ENCODE measurements at places on chromosomes 6 and 20.

DNA sequence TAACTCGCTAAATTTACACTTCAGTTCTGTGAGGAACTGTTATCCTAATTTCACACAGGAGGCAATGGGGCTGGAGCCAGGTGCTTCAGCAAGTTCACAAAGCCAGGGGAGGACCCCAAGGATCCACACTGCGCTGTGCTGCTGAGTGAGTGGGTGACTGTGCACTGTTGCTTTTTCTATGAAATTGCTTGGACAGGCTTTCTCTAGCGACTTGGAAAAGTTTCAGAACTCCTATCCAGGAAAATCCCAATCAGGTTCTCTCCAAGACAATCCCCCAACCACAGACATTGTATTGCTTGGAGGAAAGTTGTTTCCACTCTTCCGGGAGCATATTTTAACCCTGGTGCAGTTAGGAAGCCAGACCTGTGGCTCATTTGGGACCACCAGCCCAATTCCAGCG lies 175.9 kb upstream of the CST7 start:
- DNase-seq = no peak

- DNase-seq = peak; percentile 54
Observed at GRCh38 chr6:90080876-90081481, 186.7 kb downstream of the GJA10 start.

DNA sequence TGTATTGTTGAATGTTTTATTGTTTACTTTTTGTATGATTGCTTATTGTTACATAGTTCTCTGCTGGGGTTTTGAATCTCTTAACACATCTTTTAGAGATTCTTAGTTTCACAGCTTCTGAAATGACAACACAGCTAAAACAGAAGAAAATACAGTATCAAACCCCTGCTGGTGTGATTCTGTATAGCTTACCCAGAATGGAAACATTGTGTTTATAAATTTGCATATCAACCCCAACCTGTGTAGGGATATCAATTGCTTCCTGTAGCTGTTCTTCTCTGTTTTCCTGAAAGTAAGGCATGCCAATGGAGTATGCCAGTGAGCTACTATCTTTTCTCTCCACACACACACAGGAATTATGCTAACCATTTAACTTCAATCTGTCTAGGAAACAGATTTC lies 64.3 kb upstream of the ID4 start:
- DNase-seq = no peak

DNA sequence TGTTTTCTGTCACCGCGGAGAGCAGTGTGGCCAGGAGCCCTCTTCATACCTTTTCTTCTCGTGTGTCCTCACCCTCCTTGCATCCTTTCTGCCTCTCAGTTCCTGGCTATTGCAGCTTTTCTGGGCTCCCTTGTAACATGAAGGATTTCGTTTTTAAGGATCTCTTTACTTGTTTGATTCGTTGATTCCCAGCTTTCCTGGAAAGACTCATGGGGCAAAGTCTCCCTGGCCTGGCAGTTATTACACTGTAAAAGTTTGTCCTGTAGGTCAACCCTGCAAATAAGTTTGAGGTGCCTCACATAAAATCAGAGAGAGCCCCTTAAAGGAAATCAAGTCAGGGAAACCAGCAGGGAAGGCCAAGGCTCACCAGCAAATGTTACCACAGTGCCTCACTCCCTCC lies 70.1 kb downstream of the ISM1 start:
- no peak for DNase-seq

DNA sequence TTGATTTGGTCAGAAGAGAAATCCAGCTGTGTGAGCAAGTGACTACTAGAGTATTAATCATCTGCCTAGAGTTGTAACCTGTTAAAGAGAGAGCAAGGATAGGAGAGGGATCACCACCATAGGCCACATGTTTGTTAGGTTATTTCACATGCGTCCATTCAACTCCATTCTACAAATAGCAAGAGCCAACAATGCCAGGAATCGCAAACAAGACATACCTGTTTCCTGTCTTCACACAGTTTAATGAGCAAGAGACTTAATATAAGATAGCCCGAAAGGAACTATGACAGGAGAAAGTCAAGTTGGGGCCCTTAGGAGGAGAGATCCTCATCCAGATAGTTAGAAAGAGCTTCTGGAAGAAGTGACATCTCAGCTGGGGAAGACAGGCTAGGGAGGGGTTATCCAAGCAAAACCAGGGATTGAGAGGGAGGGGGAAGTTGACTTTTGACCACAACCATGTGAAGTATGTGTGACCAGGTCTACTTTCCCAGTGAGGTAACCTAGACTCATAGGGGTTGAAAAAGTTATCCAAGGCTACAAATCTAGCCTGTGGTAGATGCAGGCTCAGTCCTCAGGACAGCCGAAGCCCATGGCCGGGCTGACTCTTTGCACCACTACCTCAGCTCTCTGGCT lies 147.4 kb downstream of the ALDH8A1 start:
- DNase-seq = no peak

DNA sequence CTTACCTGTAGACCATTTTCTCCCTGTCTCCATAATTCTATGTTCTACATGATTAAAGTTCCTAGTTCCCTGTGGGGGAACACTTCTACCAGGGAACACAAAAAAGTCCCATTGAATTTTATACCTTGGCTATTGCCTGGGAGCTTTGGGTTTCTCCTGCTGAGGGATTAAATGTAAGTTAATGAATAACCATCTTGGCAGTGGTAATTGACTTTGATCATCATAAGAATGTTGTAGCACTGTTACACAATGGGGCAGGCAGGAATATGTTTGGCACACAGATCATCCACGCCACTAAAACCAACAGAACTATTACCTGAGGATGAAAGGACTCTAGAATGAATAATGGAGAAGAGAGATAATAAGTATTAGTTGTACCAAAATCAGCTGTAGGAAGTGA lies 1106.2 kb upstream of the GJE1 start:
- no peak for DNase-seq

GRCh38 chr20:23165307-23165750 lies 79.2 kb upstream of the CD93 start:
- DNase-seq = no peak

DNA sequence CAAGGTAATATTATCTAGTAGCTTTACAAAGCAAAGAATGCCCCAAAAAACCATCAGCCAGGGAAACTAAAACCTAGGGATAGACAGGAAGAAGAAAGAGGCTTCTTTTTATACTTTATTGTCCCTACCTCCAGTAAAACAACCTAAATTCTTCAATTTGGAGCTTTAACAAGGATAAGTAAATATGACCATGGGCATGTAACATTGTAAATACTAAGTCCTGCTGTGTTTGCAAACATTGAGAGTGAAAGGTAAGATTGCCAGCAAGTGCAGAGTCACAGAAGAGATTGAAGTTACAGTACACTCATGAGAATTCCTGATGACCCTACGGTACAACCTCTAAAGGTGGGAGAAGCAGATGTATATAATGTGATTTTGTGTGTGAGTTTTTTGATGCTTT lies 117.2 kb downstream of the FOXO3 start:
- DNase-seq = no peak

DNA sequence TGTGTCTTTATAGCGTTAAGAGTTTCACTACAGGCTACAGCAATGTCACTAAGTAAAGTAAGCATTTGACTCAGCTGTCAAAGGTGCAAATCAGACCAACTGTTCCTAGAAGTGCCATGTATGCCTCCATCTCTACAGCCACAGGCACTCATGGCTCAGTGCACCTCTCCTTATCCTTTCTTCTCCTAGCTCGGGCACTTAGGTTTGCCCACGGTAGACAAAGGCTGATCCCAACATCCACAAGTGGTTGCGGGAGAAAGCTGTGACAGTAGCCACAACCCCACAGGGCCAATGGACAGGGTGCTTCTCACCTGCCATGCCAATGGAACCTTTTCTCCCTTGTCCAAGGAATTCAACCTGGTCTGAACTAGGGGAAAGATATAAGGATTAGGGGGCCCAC lies 228.5 kb upstream of the EXOC2 start:
- no peak for DNase-seq

- DNase-seq = no peak
Observed at GRCh38 chr20:33250666-33251065, 14.9 kb downstream of the BPIFA1 start.

DNA sequence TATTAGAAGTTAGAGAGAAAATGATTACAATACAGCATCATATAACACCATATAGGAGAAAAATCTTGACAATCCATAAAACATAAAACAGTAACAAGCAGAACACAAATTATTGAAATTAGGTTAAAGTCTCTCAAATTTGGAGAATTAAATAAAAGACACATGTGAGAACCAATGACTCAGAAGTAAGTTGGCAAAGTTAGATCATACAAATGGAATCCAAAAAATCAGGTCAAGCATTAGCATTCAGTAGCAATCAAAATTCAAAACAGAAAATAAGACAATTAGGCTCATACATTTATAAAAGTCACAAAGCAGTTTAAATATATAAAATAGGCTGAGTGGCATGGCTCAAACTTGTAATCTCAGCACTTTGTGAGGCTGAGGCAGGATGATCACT lies 775.6 kb downstream of the PHF3 start:
- DNase-seq = no peak

DNA sequence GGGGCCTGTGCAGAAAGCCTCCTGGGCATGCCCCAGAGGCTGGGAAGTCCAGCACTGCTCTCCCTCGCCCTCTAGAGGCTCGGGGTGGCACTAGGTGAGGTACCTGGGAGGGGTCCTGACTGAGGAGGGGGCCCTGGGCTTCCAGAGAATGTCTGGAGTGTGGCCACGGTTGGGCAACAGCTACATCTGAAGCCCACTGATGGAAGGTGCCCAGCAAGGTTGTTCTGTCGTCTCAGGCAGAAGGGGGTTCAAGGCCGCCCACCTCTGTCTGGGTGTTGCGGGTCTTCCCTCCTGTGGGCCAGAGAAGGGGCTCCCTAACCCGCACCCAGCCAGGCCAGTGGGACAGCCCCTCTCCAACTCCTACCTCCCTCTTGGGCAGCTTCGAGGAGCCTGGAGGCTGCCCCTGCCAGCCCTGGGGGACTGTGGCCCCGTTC lies 11.4 kb upstream of the VEGFA start:
- no peak for DNase-seq

GRCh38 chr6:89221971-89222711 lies 5.0 kb upstream of the GABRR1 start:
- no peak for DNase-seq

DNA sequence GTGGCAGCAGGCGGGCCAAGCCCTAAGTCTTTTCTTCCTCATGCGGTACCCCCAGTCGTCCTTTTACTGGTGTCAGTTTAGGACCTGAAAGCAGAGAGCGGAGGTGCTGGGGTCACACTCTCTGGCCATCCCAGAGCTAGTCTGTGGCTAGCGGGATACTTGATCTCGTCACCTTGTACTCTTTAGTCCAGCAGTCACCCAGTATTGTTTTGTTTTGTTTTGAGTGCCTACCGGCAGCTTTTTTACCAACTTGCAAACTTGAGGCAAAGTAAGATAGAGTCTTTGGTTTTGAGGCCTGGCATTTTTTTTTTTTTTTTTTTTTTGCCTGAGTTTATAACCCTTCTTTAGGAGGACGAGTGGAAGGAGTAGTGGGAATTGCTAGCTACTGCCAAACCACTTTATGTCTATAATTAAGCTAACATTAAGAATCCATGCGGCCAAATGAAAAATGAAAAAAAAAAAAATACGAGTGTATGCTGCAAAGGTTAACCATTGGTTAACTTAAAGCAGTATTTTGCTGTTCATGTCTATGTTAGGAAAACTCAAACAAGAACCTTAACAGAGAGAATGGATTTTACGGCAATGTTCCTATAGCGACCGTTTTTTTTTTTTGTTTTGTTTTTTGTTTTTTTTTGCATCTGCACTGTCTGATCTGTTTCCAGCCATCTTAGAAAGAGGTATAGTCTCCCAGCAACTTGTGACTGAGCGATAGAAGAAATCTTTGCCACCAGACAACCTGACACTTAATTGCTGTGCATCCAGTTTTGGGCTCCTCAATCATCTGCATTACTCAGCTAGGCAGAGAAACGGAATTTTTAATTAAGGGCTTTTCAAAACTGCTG lies 56.9 kb downstream of the FAM217A start:
- no peak for DNase-seq

- no peak for DNase-seq
Observed at GRCh38 chr6:150272976-150273315, 95.9 kb upstream of the IYD start.

- no peak for DNase-seq
Observed at GRCh38 chr6:150588888-150589499, 10.7 kb upstream of the PLEKHG1 start.

GRCh38 chr6:15475872-15476271 lies 187.0 kb downstream of the DTNBP1 start:
- DNase-seq = no peak

DNA sequence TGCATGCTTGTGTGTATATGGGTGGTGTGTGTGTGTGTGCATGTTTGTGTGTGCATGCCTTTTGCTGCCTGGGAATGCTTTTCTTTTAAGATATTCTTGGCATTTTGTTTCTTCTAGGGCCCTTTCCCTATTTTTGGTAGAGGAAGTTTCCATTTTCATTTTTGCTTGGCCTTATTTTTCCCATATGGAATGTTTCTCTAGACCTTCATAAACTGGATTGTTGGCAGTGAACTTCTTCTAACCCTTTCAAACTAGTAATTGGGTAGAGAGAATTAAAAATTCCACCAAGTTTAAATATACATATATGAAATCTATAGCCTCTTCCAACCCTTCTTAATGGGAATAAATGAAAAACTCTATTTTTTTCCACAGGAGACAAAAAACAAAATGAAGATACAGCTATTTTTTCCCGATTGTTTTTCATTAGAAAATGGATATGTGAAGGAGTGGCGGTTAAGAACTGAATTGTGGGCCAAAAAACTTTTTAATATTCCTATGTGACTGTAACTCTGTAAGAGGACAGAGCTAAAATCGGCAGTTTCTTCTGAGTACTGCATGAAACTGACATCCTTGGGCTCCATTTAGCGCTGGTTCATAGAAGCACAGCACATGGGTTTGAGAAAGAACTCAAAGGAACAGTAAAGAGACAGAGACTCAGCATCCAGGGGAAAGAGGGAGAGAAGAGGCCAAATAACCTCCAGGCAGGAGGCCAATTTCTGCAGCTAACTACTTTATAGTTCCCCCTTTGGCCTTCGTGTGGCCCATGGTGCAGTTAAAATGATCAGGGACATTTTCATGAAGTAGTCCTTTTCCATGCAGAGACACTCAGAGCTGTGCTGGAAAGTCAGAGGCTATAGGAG lies 102.1 kb downstream of the TMEM170B start:
- DNase-seq = no peak

DNA sequence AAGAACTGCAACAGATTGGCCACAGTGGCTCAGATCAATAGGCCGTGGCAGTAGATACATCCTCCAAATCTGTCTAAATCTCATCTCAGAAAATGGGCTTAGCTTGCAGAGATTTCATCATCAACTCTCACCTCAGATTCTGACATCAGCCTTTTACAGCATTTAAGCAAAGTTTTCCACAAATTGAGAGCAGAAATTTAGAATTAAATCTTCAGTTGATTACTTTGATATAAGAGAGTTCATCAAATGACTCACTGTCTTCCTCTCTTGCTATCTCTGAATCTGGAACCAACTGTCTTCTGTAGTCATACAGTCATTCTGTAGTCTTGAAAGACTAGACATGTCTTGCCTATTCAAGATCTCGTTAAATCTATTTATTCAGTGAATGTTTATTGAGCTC lies 45.2 kb upstream of the CTAGE9 start:
- DNase-seq = no peak

- DNase-seq = no peak
Observed at GRCh38 chr6:43856005-43856765, 86.2 kb downstream of the VEGFA start.

Data from stimulated activated CD4-positive, alpha-beta T cell treated with anti-CD3 and anti-CD28 coated beads, Interleukin-4, amount 100 ng/mL, for 4 hours (primary cell).